Fibroblast of skin of scalp (primary cell): ENCODE measurements at places on chromosomes 13 and 19.
A peak's percentile ranks its signal among the peaks of the same experiment; 100 is the strongest.

DNA sequence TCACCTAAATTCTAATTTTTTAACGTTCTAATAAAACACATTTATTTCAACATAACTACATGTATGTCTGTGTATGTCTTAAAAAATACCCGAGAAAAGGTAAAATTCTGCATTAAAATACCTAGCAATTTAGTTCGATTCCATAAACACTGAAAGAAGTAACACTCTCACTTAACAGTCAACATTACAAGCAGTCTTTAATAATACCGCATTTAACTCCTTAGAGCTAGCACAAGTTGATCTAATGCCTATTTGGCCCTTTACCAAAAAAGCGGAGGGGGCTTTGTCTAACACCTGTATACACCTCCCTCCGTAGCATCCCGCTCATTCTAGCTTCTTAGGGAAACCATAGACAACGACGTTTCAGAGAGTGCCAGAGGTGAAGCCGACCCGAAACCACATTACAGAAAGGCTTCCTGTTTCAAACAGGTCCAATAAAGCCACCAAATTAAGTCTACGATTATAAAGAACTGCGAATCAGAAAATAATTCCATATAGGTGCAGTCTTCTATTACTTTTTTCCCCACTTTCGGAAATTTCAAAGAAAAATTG, 1.2 kb downstream of the SPART start:
- DNase-seq: no peak

GRCh38 chr19:32224371-32225244, 120.8 kb upstream of the ZNF507 start:
- peak; percentile 42 for DNase-seq

GRCh38 chr13:109440320-109440719, 346.1 kb downstream of the IRS2 start:
- no peak for DNase-seq

DNA sequence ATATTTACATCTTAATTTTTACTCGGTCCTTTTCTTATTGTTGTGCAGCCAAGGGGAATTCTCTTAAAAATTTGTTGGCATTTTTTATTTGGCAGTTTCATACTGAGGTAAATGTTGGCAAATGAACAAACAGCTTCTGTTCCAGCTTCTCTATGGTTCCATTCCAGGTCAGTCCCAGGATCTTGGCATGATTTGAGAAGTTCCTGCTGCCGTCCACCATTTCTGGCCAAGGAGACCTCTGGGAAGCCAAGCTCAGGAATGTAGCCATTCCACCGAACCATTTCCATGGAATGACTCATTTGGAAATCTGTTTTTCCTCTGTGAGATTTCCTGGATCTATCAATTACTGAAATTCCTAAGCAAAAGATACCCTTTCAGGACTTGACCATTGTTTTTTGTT, 43.9 kb downstream of the SLC10A2 start:
- peak; percentile 12 for DNase-seq

- peak; percentile 33 for DNase-seq
Observed at GRCh38 chr13:65468628-65469027, 1761.5 kb downstream of the PCDH9 start.

- peak; percentile 12 for DNase-seq
Observed at GRCh38 chr13:83204886-83205285, 677.4 kb downstream of the SLITRK1 start.

DNA sequence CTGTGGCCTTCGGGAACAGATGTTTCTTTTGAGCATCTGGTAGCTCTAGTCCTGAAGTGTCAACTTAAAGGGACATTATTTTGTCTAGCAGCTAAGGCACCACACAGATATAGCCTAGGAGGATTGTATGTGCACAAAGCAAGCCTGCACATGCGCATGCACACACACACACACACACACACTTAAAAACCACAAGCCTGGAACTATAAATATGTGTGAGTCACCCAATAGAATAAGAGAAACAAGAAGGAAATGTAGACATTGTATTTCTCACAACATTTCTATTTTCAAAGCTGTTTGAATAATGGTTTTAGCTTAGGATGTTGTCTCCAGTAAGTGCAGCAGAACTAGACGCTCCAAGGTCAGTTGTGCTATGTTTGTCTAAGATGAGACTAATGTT, 516.5 kb downstream of the SUCLA2 start:
- DNase-seq: peak; percentile 90

DNA sequence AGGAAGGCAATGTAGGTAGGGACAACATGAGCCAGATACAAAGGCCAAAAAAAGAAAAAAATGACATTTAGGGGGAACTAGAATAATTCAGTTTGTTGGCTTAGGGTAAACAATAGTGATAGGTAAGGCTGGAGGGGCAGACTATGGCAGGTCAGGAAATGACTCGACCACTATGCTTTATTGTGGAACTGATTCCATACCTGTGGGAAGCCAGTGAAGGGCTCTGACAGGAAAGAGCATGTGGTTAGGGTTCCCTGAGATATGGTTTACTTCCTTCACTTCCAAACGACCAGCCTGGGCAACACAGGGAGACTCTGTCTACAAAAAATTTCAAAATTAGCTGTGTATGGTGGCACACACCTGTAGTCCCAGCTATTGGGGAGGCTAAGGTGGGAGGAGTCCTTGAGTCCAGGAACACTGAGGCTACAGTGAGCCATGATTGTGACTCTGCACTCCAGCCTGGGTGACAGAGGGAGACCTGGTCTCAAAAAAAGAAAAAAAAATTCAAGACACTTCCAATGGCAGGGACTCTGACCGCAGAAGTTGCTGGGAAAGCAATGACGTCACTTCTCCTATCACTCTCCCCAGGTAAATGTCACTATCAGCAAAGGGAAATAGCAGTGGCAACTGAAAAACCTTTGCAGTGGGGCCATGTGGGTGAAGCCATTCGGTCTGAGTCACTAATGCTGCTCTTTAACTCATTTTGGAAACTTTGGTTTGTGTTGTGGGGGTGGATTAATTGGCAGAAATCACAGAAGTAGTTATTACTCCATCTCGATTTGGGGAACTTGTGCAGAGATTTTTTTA, 192.8 kb upstream of the TSC22D1 start:
- DNase-seq: no peak

- DNase-seq: peak; percentile 92
Observed at GRCh38 chr13:112689303-112690245, at the start of gene ATP11A. TSS of gene ATP11A (plus strand) at chr13:112690038. CDS start at chr13:112690417, 379 bp downstream.

DNA sequence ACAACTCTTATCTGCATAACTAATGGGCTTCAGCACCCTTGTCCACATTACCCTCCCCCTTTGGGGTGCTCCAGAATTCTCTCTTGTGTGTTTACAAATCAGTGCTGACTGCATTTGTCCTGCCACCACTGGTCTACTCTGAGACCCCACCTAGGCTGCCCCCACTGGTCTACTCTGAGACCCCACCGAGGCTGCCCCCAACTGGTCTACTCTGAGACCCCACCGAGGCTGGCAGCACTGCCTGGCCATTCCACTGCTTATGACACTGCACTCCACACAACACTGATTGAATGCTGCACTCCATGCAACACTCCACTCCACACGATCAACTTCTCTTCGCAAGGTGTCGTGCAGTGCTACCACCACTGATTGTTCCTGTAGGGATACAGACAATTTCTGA, 1459.2 kb upstream of the SLC10A2 start:
- no peak for DNase-seq

DNA sequence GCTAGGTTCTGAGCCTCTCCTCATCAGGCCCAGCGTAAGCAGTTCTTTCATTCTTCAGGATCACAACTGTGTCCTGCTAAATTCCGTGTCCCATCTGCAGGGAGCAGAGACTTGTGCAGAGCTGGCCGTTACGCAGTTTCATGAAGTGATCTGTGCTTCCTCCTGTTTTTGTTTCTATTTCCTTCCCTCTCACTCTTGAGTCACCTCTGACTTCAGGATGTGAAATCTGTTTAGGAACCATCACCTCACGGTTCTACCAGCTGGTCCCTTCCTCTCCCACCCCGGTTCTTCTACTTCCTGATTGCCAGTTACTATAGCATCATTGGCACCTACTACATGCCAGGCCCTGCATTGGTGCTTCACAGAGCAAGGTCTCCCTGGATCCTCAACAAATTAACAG, 8.5 kb downstream of the MAU2 start:
- DNase-seq: no peak

- no peak for DNase-seq
Observed at GRCh38 chr13:52933547-52934210, 85.2 kb upstream of the PCDH8 start.

DNA sequence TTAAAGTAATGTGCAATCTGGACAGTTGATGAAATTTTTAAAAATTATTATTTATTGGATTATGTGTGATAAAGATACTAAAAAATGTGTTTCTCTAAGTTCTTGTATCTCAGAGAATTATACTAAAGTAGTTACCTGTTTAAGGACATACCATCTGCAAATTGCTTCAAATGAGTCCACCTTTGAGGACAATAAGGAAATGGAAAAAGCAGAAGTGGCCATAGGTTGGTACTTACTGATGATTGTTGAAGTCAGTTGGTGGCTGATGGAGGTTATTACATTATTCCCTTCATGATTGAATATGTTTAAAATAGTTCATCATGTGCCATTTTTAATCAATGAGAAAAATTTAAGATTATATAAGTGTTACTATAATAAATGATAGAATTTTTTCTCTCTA, 367.0 kb downstream of the MYO16 start:
- DNase-seq: no peak

- no peak for DNase-seq
Observed at GRCh38 chr13:111852725-111853518, 214.0 kb upstream of the SOX1 start.

- DNase-seq: no peak
Observed at GRCh38 chr19:821825-822503, at the start of gene PLPPR3. TSS of gene PLPPR3 (minus strand) at chr19:821955. CDS start at chr19:821559, 396 bp downstream.

DNA sequence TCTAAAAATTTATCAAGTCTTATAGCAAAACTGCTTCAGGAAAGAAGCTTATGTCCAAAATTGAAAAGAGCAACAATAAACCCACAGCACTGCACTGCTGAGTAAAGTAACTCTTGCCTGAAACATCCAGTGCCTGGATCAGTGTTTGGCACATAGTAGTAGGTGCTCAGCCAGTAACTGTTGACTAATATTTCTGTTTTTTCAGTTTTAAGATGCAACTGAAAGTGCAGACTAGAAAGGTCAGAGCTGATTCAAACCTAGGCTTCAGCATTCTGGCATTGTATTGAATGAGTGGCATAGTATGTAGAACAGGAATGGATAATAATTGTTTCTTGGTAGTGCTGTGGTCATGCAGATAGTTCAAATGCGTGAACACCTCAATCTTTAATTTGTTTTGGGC, 67.6 kb downstream of the UBL3 start:
- no peak for DNase-seq

DNA sequence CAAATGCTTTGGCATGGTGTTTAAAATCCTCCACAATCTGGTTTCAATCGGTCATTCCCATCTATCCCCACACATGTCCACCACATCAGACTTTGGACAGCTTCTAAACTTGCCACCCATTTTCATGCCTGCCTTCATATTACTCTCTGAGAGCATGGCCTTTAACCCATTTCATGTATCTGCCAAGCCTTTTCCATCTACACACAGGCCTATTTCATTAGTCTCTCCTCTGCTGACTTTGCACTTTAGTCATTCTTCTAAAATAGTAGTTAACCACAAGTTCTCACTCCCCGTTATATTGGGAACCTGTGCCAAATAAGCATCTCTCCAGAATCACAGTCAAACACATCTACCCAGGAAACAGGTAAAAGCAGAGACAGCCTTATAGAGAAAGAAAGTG, 142.2 kb downstream of the MZT1 start:
- DNase-seq: no peak

- no peak for DNase-seq
Observed at GRCh38 chr19:18203408-18203862, 407 bp downstream of the RAB3A start.

- DNase-seq: peak; percentile 27
Observed at GRCh38 chr13:42073683-42074082, 25.2 kb downstream of the DGKH start.

DNA sequence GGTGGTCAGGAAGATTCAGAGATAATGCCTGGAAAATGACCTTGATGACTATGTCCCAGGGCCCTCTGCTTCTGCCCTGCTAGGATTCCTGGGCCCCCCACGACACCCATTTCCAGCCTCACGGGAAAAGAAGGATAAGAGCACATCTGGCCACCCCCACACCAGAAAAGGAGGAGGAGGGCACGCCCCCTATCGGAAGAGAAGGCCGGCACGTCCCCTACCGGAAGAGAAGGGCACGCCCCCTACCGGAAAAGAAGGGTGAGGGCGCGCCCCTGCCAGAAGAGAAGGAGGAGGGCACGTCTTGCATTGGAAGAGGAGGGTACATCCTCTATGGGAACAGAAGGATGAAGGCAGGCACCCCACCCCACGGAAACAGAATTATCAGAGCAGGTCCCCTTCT, 84.3 kb downstream of the IER2 start:
- peak; percentile 49 for DNase-seq

GRCh38 chr19:52590728-52591127, 20.6 kb downstream of the ZNF701 start:
- DNase-seq: no peak

- peak; percentile 12 for DNase-seq
Observed at GRCh38 chr19:50649433-50650391, at the start of gene C19orf81. TSS of gene C19orf81 (plus strand) at chr19:50649445. CDS start at chr19:50649445, 0 bp downstream.

- DNase-seq: no peak
Observed at GRCh38 chr13:110907951-110908898, 6.6 kb downstream of the ANKRD10 start.

DNA sequence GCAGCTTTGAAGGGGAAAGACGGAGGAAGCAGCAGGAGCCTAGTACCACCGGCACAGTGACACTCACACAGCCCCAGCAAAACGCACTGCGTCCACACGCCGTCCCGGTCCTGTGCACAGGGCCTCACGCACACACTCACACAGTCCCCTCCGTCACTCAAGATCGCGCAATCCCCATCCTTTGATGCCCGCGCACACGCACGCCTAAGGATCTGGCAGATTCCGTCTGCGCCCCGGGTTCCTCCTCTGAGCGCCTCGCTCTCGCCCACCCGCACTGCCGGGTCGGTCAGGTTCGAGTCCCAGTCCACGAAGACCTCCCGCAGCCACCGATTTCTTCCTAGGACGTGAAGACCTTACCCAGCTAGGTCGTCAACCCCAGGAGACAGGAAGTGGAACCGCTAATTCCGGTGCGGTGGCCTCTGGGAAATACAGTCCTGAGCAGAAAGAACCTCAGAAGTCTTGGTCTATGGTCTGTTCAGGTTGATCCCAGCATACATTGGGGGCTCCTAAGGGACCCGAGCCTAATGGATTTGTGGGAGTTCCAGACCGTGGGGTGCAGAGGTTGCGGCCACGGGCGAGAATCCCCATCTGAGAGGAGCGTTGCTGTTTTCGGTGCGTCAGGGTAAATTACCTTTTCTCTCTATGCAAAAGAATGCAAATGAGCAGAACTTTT, at the start of gene ZNF780B:
Gene ZNF780B (minus strand): TSS at position 400 of the 673 bp plus-strand sequence. CDS start 5,899 bp downstream, outside the sequence.
- DNase-seq: peak; percentile 61
